ENCODE measurements at places on chromosomes 16 and 17.

- DNase-seq: no peak
These were observed 41.5 kb downstream of the ARHGAP44 start for GRCh38 chr17:12830777-12831247.

- DNase-seq: no peak
These were observed 234.7 kb upstream of the GSE1 start for GRCh38 chr16:85378145-85379040.

GRCh38 chr17:82263641-82264040, 9.9 kb downstream of the CSNK1D start:
- DNase-seq: no peak

DNA sequence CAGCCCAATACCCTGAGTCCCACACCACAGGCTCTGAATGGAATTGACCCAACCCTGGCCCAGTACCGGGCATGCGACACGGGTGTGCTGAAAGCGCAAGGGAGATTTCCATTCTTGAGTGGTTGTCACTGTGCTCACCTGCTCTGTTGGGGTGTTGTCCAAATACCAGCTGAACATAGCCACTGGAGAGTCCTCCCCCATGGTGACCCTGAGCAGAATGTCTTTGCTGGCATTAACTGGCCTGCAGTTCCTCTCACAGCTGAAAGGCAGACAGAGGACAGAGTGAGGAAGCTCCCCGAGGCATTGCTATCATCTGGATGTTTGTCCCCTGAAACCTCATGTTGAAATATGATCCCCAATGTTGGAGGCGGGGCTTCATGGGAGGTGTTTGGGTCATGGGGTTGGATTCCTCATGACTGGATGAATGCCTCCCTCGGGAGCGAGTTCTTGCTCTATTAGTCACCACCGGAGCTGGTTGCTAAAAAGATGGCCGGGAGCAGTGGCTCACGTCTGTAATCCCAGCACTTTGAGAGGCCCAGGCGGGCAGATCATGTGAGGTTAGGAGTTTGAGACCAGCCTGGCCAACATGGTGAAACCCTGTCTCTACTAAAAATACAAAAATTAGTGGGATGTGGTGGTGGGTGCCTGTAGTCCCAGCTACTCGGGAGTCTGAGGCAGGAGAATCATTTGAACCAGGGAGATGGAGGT, 57.3 kb upstream of the BCO1 start:
- no peak for DNase-seq

- no peak for DNase-seq
These were observed 10.0 kb downstream of the SUPT4H1 start for GRCh38 chr17:58341861-58342475.

- no peak for DNase-seq
These were observed 9.3 kb downstream of the FBXO31 start for GRCh38 chr16:87374313-87374712.

GRCh38 chr17:3385869-3386816, at the start of gene OR3A2:
TSS of gene OR3A2 (minus strand) at chr17:3386308.
- DNase-seq: no peak

DNA sequence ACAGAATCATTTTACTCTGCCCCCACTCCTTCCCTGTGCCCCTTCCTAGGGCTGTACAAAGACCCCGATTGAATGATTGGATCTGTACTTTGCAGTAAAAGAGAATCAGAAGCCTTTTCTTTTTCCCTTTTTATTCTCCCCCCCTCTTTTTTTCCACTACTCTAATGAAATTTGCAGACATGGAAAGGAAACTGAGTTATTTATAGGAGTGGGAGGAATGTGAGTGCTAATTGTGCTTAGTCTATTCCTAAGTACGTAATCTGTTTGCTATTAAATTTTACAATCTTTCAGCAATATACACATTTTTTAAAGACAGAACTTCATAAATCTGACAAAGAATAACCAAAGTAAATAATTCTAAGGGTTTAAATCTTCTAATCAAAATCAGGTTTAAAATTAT, 314.3 kb downstream of the MAP2K6 start:
- no peak for DNase-seq

GRCh38 chr16:49575346-49576172, 202.0 kb downstream of the C16orf78 start:
- DNase-seq: no peak

DNA sequence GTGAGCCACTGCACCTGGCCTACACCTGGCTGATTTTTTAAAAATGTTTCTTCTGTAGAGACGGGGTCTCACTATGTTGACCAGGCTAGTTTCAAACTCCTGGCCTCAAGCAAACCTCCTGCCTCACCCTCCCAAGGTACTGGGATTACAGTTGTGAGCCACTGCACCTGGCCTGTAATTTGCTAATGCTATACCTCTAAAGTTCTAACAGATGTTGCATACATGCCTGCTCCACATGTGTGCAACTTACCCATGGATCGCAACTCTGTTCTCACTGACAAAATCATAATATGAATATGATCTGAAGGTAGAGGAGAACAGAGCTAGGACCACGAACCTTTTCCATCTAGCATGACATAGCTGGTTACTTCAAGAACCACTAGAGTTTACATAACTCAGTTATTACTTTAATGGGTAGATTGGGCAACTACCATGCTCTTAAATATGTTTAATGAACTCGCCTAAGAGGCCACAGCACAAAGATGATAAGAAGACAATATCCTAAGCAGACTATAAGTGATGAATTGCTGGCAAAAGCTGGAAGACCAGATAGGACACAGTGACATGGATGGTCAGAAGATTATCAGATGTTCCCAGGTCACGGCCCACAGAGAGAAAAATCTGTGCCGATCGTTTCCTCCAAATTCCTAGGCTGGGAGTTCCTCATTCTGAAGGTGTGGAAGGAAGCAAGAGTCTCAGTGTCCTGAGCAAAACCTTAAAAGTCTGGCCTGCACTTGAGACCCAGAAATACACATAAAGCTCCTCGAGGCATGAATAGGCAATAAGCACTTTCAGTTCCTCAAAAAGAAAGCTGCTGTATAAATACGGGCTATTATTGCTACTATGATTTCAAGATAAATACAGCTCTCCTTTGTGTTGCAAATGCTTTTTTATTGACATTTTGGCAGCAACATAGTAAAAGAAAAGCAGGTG, 53.6 kb upstream of the ICAM2 start:
- DNase-seq: no peak

DNA sequence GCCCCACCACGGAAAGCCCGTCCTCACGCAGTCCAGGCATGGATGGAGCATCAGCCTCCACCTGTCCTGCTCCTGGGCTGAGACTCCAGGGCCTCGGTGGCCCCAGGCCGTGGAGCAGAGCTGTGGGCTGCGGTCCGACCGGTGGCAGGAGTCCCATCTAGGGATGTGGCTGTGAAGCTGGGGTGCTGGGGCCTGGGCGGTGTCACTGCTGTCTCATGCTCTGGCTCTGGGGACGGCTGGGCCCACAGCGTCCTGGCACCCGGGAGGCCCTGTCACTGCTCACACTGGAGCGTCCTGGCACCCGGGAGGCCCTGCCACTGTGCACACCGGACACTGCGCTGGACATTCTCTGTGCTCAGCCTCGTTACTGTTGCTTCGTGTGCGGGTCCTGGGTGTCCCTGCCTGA, 8.4 kb downstream of the BAIAP2 start:
- DNase-seq: no peak

GRCh38 chr16:88477631-88478519, 24.8 kb downstream of the ZFPM1 start:
- no peak for DNase-seq

DNA sequence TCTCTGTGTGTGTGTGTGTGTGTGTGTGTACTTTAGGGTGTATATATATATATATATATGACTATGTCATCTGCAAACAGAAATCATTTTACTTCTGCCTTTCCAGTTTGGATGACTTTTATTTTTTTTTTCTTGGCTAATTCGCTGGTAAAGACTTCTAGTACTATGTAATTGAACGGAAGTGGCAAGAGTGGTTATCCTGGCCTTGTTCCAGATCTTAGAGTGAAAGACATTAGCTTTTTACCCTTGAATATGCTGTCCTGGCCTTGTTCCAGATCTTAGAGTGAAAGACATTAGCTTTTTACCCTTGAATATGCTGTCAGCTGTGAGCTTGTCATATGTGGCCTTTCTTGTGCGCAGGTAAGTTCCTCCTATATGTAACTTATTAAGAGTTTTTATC, 72.7 kb upstream of the MYOCD start:
- no peak for DNase-seq

DNA sequence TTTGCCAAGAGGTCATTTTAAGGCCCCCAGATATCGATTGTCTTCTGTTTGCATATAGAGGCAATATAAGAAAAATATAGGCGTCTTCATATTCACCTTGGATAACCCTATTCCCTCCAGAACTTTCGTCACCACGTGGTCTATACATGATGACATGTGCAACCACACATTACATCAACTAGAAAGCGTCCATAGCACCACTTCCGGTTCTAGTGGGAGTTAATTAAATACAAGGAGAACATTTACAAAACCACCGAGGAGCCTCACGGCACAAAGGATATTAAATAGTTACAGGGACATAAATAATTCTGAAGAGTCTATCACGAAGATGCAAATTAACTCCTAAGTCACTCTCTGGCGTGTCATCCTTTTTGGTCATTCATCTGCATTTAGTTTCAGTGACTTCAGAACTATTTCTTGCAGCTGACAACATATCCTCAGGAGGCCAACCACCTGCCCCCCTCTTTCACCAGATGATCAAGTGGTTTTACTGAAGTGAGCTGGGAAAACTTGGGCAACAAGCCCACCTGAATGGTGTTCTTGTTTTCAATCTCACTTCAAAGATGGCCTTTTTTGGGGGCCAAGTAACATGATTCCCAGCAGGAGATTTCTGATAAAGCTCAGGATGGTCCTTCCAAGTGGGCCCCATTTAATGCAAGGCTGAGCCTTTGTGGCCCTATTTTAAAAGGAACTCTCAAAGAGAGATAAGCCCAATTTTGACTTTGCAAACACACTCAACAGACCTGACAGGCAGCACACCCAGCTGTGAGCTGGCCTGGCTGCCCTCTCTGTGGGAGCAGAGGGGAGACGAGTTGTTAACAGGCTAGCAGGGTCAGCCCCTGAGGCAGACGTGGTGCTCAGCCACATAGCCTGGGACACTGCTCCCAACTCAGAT, 15.3 kb downstream of the CMTM3 start:
- DNase-seq: no peak

DNA sequence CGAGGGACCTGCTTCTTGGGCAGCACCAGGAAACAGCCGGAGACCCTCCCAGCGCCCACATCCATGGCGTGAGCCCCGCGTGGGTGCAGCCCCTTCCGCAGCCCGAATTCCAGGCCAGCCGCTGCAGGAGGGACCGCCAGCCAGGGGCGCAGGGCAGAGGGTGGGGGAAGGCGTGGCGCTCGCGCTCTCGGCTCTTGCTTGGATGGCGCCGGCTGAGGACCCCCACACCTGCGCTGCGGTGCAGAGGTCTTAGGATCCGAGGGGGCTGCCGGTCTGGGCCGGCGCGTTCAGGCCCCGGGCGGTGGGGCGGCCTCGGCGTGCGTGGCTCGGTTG, 28.8 kb downstream of the ACTG1 start:
- DNase-seq: no peak

GRCh38 chr16:88658714-88659113, 4.2 kb downstream of the MVD start:
- DNase-seq: no peak

GRCh38 chr17:20073055-20073979, 64.2 kb downstream of the SPECC1 start:
- DNase-seq: no peak

DNA sequence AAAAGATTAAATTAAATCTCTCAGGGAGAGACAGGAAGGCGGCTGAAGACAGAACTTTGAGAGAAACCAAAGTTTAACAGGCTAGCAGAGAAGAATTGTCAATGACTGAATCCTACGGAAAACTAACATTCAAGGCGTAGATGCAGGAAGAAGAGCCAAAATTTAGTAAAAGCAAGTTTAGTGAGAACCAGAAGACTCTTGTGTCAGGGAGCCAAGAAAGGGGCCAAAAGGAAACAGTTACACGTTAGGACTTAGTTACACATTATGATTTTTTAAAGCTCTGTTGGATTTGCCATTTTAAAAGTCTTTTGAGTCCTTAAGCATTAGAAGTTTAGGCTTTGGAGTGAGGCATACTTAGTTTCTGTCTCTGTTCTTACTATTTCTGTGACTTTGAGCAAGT, 164.6 kb downstream of the CHD9 start:
- no peak for DNase-seq

DNA sequence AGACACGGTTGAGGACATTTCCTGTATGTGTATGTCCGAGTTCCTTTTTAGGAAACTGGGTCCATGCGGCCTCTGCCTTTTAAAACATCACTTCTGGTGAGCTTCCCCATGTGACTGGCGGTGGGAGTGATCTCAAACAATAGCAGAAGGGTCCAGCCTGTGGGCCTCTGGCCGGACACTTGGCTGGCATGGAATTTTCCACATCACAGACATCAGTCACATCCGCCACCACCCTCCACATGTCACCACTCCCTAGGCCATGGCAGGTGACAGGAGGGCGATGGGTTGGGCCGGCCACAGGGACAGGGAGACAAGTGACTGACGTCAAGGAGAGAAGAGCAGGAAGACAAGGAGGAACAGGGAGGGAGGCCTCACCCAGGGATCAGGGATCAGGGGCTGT, 83.7 kb downstream of the DNAH17 start:
- no peak for DNase-seq

DNA sequence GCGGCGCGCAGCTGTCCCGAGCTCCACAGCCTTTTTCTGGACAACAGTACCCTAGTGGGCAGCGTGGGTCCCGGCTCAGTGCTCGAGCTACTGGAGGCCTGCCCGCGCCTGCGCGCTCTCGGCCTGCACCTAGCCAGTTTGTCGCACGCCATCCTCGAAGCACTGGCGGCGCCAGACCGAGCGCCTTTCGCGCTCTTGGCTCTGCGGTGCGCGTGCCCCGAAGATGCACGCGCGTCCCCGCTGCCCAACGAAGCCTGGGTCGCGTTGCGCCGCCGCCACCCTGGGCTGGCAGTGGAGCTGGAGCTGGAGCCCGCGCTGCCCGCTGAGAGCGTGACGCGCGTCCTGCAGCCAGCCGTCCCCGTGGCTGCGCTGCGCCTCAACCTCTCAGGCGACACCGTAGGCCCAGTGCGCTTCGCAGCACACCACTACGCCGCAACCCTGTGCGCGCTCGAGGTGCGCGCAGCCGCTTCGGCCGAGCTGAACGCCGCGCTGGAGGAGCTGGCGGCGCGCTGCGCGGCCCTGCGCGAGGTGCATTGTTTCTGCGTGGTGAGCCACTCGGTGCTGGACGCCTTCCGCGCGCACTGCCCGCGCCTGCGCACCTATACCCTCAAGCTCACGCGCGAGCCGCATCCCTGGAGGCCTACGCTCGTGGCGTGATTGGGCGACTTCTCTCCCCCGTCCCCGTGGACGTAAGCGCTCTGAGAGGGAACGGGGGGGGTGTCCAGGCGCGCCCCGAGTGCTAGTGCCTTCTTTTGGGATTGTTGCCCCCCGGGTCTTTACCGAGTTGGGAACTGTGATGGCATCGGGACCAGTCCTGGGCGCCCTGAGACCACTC, 1.2 kb upstream of the HSF4 start:
- DNase-seq: peak; percentile 39

DNA sequence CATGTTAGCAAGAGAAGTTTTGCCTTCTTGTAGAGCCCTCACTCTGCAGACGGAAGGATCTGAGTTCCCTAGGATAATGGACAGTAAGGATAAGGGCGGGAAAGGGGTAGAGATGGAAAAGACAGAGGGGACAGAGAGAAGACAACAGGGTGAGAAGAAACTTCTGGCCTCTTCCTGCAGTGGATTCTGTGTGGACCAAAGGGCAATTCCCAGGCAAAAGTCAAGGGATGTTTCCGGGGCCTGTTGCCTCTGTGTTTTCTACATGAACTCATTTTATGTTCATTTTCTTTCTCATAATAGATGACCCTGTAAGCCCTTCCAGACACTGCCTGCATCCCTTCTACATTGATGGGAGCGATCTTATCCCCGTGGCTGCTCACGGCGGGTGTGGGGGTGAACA, 647 bp upstream of the TMEM238L start:
- no peak for DNase-seq
